ENCODE measurements at places on chromosomes 16 and 17.

- peak; percentile 74 for DNase-seq
Observed at GRCh38 chr17:30318155-30318554, 15.7 kb downstream of the TMIGD1 start.

GRCh38 chr16:68529608-68529930, 9.5 kb upstream of the ZFP90 start:
- no peak for DNase-seq

GRCh38 chr16:1771864-1772361, 570 bp upstream of the NME3 start:
- no peak for DNase-seq

DNA sequence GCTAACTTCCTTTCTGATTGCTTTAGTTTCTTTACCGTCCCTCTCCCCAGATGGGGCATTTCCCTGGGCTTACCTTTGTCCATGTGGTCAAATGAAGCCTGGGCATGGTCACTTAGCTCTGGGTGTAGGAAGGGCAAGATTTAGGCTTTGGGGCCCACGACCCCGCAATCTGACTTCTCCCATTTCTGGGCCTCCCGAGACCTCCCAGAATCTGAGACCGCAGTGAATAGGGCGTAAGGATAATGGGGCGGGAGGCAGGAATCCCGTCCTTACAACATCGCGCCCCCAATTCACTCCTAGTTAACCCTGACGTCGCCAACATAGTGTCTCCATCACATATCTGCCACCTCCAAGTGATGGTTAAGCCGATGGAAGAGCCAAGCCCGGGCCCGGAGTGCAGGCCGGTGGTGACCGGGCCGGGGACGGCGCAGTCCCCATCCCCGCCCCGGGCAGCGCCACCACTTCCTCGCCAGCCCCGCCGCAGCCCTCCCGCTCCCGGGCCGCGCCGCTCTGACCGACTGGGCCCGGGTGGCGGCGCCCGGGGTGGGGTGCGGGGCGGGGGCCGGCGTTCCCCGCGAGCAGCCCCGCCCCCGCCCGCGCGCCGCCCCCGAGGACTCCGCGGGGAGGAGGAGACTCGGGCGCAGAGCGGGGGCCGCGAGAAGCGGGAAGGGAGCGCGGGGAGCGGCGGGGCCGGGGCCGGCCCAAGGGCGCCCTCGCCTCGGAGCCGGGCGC, at the start of gene RHBDL3:
TSS of gene RHBDL3 (plus strand) at position 641 of the 732 bp plus-strand sequence. CDS start 358 bp downstream, outside the sequence.
- DNase-seq = no peak

GRCh38 chr17:35841505-35841904, 27.2 kb downstream of the HEATR9 start:
- peak; percentile 17 for DNase-seq

DNA sequence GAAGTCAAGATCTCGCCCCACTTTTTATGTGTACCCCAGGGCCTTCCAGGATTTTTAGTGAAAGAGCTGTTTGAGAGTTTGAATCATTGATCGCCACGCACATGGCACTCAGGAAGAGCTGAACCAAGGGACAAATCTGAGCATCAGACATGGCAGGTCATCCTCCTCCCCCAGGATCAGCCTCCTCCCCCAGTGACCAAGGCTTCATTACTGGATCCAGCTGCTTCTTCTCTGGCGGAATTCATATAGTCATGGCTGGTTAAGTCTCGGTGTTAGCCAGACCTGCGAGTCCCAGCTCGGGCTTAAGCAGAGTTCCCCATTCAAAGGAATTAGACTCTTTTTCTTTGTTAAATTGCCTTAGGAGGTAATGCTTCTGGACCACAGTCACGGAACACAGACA, 32.5 kb downstream of the CDRT4 start:
- no peak for DNase-seq

GRCh38 chr16:17342031-17342430, 128.7 kb downstream of the XYLT1 start:
- DNase-seq = no peak

- no peak for DNase-seq
Observed at GRCh38 chr17:45175759-45176115, 14.1 kb downstream of the HEXIM2 start.

DNA sequence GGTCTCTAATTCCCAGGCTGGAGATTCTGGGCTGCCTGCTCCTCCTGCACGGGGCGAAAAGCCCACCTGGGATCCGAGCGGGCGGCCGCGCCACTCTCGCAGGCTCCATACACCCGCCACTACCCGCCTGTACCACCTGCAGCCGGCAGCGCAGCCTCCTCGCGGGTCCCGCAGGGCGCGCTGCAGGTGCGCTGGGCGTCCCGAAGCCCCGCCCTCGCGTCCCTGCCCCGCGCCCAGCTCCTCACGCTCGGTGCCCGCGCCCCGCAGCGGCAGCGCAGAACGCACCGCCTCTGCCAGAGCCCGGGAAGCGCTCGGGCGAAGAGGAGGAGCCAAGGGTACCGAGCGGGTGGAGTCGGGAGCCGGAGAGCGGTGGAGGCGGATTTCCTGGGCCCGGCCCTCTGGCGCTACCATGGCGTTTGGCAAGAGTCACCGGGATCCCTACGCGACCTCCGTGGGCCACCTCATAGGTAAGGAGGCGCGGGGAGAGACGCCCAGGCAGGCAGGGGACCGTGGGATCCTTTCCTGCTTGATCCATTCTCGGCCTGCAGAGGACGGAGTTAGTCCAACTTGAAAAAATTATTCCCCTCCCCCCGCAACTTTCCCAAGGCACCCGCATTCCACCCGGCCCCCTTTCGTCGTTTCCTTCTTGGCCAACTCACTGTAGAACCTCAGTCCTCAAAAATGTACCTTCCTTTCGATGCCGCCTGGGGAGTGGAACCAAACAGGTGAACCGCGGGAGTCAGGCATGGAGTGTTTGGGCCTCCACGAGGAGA, at the start of gene TOM1L1:
TSS of gene TOM1L1 (plus strand) at position 396 of the 773 bp plus-strand sequence. CDS start at position 410, 14 bp downstream.
- DNase-seq = peak; percentile 69

- DNase-seq = no peak
Observed at GRCh38 chr17:82981141-82981730, 98.2 kb upstream of the METRNL start.

DNA sequence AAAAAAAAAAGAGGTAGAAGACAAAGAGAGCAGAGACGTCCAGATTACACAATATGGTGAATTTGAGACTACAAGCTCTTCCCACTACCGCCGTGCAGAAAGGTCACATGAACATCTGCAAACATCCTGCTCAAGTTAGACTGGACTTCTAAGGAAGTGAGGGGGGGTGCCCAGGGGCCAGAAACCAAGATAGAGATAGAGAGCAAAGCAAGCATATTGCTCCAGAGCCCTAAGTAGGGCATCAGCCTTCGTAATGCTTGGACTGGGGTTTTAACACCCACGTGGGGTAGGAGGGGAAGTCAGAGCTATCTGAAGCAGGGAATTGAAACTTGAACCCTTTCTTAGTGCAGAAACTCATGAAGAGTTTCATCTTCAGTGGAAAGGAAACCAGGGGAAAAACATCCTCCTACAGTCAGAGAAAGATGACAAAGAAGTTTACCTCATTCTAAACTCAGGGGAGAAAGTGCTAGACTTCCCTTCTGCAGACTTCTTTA, 8.7 kb downstream of the CLEC19A start:
- DNase-seq = no peak

DNA sequence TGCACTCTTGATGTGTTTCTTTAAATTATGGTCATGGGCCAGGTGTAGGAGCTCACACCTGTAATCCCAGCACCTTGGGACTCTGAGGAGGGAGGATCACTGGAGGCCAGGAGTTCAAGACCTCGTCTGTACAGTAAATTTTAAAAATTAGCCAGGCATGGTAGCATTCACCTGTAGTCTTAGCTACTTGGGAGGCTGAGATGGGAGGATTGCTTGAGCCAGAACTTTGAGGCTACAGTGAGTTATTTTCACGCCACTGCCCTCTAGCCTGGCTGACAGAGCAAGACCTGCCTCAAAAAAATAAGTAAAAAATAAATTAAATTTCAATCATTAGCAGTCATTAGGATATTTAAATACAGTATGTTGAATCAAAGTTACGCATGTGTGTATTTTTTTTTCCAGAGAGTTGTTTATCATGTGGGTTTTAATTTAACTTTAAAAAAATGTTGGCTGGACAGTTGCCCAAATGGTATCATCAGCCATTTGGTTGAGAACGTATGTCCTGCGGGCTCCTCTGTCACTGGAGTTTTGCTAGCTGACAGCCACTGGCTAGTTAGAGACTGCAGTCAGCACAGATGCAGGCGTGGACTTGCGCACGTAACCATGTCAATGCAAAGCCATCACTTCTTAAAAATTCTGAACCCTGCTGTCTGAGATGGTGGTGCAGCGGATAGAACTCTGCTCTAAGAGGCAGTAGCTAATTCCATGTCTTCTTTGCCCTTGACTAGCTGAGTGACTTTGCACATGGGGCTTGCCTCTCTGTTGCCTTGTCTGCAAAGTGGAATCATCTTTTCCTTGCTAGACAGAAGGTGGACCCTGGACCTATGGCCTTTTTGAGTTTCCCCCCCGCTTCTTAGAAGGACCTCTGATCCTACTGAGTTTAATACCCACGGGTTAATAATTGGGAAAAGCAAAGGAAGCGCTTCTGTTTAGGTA, 40.0 kb downstream of the MAPT start:
- no peak for DNase-seq

- no peak for DNase-seq
Observed at GRCh38 chr16:29961127-29961478, 776 bp upstream of the TMEM219 start.

GRCh38 chr17:40313668-40314583, 4.9 kb downstream of the RARA start:
- DNase-seq = no peak

DNA sequence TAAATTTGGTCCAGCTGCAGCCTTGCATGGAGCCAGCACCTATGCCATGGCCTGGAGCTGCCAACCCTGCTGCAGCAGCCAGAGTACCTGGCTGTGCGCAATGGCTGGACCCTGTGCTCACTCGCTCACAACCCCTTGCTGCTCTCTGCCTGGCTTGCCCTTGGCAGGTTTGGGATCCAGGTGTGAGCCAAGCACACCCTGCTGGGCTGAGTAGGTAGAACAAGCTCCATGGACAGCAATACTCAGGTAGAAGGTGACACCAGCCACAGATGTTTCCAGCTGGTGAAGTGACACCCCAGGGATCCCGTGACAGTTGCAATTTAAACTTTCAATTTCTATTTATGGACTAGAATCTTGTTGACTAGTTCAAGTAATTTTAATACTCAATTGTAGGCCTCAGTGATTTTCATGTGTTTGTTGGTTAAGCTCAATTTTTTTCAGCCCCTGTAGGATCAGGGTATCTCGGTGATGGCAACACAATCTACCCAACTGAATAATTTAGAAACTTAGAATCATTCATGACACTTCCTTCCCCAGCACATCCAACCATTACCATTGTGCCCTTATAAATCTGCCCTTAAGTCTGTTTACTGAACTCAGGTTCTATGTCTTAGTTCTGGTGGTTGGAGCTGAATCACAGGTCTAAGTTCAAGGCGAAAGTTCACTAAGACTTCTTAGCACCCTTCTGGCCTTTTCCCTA, 480.0 kb downstream of the PMP22 start:
- DNase-seq = no peak

DNA sequence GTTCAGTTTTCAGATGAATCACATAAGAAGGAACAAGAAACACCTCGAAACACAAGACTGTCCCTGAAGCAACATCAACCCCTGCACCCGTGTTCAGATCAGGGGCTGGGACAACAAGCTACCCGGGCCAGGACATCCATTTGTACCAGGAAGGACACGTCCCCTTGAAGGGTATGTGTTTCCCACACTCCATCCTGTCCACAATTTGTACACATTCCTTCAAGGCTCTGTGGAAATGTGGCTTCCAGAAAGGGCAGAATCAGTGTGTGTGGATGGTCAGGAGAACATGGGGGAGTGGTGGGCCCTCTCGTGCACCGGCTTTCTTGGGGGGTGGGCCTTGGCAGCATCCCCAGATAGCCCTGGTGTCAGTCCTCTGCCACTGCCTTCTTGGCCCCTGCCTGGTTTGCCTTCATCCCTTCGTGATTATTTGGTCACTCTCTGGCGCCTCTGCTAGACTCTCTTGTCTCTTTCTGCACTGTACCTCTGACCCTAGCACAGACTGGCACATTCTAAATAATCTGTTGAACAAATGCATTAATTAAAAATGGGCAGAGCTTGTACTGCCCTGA, 10.3 kb downstream of the KIFC3 start:
- DNase-seq = no peak

DNA sequence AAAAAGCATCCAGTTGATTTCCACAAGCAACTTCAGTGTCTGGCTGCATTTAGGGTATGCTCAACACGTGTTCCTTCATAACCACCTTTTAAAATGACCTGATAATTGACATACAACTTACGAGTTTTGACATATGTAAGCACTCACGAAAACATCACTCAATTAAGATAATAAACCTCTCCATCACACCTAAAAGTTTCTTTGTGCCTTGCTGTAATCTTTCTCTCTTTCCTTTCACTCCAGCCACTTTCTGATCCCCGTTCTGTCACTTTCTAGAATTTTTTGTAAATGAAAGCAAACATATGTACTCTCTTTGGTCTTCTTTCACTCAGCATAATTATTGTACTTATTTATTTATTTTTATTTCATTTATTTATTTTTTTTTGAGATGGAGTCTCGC, 20.7 kb upstream of the UBE2G1 start:
- DNase-seq = no peak

GRCh38 chr16:53766304-53767016, 62.5 kb downstream of the FTO start:
- DNase-seq = peak; percentile 74

DNA sequence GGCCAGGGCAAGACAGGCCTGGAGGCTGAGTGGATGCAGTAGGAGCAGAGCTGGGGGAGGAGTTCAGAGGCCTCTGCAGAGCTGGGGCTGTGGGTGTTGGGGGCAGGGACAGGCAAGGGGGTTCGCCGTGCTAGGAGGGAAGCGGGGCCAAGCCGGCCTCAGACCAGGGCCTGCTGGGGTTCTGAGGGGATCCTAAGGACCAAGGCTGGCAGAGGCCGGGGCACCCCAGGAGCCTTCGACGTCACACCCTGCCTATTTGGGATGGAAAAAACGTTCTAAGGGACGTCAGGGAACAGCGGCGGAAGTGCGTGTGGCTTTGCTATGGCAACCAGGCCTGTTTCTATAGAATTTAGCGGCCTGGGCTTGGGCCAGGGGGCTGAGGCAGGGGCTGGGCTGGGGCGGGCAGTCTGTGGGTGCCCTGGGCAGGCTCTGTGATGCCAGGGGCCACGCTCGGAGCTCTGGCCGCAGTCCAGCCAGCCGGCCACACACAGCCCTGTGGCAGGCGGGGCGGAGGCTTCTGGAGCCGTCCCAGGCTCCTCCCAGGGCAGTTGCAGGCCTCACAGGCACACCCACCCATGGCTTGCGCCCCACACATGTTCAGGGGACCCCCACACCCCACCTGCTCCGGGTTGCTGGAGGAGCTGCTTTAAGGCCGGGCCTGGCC, 3.7 kb downstream of the TRAF7 start:
- no peak for DNase-seq

GRCh38 chr16:50372611-50373344, 4.0 kb upstream of the BRD7 start:
- DNase-seq = peak; percentile 72

- no peak for DNase-seq
Observed at GRCh38 chr16:66908116-66908515, 10.6 kb downstream of the CDH16 start.

- no peak for DNase-seq
Observed at GRCh38 chr17:47162013-47162622, 27.0 kb downstream of the CDC27 start.

All from M059J (cell line).